ENCODE measurements at places on chromosomes 16 and 17.

GRCh38 chr17:76005263-76006149 is 4.9 kb downstream of the CDK3 start:
- peak; percentile 70 for DNase-seq

DNA sequence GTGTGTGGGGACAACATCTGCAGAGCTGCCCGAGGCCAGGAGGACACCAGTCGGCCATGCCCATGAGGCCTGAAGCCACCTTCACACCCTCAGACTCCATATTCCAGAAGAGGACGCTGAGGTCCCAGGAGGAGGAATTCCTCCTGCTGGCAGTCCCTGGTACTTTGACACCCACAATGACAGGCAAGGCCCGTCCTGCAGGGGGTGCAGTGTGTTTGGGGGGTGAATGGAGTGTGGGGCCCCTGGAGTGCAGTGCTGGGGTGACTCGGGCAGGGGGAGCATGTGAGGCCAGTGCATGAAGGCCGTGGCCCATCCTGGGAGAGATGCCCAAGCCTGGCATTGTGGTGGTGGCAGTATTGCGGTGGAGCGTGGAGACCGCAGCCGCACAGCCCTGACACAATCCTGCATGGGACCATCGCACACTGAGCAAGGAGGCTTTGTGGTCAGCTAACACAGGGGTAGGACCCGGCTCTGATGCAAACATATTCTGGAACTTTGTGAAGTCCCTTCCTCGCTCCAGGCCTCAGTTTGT is 52.2 kb downstream of the ZDHHC7 start:
- DNase-seq = no peak

- DNase-seq = no peak
Measured at GRCh38 chr17:48328457-48328856, 101.6 kb downstream of the SKAP1 start.

GRCh38 chr16:53784291-53784690 is 80.3 kb downstream of the FTO start:
- DNase-seq = no peak

DNA sequence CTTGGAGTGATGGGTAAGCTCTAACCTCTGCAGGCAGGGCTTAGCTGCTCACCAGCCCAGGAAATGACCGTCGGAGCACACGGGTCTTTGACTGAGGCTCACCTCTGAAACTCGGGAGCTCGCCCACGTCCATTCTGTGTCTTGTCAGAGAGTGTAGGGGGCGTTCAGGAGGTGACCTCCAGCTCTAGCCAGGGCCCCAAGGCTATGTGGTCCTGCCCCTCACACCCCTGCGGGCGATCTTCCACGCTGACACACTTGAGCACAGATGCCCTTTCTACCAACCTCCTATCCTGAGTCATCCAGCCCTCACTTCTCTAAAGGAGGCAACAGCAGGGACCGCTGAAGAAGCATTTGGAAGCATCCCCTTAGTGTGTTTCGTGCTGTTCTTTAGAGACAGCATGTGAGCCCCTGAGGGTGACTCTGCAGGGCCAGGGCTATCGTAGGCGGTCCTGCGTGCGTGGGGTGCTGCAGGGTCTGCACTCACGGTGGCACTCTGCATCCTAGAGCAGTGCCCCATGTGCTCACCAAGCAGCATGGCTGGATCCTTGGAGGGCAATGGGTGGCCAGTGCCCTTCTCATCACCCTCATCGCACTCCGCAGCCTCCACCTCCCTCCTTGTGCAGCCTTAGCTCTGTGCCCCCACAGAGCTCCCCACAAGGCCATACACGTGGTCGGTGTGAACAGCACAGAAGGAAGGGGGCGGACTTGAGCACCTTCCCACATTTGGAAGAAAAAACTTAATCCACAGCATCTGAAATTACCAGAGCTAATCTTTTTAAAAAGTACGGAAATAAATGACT is 33.8 kb downstream of the SLC47A1 start:
- no peak for DNase-seq

DNA sequence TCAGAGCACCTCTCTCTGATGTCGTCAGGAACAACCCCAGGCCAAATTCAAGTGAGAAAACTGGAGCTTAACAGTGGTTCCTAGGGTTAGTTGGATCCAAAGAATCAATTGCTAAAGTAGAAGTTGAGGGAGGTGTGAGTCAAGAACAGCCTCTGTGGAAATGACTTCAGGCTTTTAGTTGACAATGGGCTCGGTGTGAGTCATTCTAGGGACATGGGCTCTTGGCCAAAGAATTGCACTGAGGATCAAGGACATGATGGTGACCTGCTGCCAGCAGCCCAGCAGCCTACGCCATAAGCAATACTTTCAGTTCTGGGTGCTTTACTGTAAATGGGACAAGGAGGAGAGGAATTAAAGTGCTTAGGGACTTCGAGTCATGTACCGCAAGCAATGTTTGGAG is 32.1 kb upstream of the SMURF2 start:
- DNase-seq = peak; percentile 78

DNA sequence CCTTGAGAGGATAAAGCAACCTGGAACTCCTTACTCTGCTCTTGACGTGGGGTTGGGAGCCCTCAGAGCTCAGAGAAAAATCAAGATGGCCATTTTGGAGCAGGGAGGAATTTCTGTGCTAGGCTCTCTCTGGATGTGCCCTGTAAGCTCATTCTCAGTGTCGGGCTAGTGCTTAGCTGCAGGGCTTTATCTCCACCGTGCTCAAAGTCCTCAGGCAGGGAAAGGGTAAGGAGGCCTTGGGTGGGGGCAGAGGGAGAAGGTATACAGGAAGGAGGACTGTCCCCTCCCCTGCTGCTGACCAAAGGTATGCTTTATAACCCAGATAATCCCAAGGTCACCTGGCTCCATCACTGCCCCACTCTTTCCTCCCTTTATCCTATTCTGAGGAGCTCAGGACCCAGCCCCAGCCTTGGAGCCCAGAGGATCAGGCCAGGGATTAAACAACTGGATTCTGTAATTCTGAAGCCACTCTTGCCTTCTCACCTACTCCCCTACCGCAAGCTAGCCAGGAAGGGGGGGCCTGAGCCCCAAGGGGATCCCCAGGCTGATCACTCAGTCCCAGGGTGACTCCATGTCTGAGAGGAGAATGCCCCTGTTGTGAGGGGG is 1.1 kb downstream of the DHRS11 start:
- no peak for DNase-seq

DNA sequence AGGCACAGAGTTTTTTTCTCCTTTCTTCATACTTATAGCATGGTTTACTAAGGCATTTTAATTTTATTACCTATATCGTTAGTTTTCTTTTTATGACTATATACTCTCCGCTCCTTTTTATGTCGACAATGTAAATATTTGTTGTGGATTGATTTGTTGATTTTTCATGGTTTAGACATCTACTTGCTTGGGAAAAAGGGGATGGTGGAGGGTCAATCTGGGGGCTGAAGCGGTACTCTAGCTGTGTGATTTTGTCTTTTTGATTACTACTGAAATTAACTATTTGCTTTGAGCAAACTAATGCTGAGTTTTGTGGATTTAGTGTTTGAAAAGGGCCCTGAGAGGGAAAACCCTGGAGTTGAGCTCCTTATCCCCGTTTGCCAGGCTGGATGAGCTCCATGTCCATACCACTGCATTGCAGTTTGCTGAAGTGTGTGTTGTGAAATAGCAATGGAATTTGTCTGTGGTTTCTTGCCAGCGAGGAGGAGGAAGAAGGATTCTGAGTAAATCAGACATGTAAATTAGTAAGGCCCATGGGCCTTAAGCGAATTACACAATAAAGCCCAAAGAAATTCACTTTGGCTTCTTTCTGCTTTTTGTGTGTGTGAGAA is 72.0 kb downstream of the FTO start:
- DNase-seq = peak; percentile 98

- no peak for DNase-seq
Measured at GRCh38 chr16:80831039-80831438, 26.6 kb upstream of the CDYL2 start.

DNA sequence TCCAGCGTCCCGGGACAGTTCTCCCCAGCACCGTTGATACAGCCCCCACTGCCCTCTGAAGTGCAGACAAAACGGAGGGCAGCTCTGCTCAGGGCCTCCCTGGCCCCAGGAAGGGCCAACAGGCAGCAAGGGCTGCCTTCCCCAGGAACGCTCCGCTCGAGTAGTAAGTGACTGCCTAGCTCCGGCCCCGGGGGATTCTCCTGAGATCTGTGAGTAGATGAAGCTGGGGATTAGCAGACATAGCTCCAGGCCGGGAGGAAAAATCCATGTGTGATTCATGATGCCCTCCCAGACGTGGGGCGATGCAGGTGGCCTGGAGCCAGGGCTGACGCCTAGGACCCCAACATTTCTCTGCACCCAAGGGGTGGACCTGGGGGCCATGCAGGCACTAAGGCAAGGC is 85.3 kb downstream of the ENGASE start:
- DNase-seq = no peak

DNA sequence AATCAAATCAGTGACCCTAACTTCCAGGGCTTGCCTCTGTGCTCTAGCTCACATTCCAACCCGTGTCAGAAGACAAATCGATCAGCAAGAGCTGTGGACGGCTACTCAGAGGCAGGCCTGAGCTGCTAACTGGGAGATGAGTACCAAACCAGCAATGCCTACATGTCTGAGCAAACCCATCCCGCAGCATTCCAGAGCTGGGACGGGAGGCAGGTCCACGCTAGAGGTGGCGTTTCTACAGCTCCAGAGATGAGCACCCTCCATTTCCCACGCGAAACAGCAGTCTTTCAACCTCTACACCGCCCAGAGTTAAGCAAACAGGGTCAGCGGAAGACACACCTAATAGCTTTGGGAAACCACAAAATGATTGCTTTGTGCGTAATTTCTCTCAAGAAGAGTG is 6.5 kb downstream of the NXN start:
- DNase-seq = no peak

- no peak for DNase-seq
Measured at GRCh38 chr16:66920299-66920590, 1.6 kb upstream of the CDH16 start.

DNA sequence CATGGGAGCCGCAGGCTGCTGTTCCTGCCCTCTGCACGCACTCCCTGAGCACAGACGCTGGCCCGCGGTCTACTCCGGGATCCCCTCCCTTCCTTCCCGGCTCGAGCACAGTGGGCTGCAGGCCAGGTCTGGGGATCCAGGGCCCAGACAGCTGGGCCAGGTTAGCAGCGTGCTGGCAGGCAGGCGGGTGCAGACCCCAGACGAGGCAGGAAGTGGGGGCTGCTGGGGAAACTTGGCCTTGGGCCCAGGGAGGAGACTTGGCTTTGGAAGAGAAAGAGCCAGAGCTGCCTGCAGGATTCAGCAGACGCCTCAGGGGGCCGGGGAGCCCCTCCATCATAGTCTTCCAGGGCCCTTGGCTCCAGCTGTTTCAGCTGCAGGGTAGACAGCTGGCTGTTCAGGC is 30.2 kb upstream of the ABCC3 start:
- peak; percentile 74 for DNase-seq

GRCh38 chr17:41966463-41967140 is at the start of gene CNP:
TSS of gene CNP (plus strand) at chr17:41966795. CDS start at chr17:41966885, 90 bp downstream.
- DNase-seq = peak; percentile 93

DNA sequence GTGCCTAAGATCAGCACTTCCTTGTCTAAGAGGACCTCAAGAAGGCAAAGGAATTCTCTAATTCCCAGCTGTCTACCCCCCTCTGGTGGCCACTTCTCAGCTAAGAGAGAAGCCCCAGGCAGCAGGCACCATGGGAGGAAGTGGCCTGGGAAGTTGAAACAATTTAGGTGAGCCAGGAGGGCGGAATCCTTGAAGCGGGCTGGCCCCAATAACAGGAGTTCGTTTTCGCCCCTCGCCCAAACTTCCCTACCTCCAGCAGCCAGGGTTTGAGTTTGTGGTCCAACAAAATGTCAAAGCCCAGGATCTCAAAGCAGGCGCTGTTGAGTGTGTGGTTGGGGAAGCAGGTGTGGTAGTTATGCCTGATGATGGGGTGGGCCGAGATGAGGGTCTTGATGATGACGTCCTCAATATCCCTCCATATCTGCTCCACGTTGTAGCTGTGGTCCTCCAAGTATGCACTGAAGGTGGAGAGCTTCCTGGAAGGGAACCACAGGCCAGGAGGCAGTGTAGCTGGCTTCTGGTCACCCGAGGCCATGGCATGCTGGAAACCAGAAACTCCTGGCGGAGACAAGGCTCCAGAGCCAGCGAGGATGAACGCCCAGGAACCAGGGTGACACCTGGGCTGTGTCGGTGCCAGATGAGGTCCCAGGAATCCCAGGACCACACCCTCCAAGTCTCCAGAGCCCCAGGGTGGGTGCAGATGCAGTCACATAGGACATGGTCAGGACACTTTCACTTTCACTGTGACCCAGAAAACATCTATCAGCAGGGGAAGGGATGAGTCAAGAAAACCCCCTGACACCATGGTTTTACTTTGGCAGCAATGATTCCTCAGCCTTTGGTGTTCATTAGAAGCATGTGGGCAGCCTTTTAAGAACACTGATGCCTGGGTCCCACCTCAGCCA is 25.6 kb downstream of the TTLL6 start:
- peak; percentile 85 for DNase-seq

GRCh38 chr17:75412455-75413317 is 7.2 kb upstream of the GRB2 start:
- DNase-seq = peak; percentile 75

DNA sequence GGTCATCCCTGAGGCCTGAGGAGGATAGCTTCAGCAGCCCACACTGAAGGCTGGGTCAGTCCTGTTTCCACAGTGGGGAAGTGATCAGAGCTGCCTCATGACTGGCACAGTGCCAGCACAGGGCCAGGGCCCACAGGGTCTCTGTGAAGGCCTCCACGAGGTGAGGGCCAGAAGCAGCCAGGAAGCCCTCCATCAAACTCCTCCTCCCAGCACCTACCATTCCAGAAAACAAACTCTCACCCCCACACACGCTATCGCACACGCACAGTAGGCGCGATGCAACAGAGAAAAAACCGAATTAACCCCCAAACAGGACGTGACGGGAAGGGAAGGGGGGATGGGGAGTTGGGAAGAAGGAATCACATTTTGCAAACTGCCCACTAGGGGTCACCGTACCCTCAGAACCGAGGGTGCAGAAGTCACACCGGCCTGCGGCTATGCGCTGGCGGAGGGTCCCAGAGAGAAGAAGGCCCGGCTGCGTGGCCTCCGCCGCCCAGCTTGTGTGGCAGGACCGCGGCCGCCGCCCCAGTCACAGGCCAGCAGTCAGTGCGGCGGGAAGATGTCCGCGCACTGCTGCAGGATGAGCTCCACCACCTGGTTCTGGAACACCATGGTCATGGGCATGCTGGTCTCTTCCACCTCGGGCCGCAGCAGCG is 37.6 kb downstream of the ARHGAP27 start:
- peak; percentile 89 for DNase-seq

- DNase-seq = no peak
Measured at GRCh38 chr17:72137161-72137560, 16.3 kb downstream of the SOX9 start.

Measured in fibroblast of skin of scalp (primary cell).